ENCODE measurements at places on chromosomes 4 and X.

GRCh38 chrX:100969936-100970335, 428 bp downstream of the ARL13A start:
- DNase-seq: no peak

- DNase-seq: peak; percentile 42
These were observed 146.5 kb upstream of the PUDP start for GRCh38 chrX:7294483-7294882.

DNA sequence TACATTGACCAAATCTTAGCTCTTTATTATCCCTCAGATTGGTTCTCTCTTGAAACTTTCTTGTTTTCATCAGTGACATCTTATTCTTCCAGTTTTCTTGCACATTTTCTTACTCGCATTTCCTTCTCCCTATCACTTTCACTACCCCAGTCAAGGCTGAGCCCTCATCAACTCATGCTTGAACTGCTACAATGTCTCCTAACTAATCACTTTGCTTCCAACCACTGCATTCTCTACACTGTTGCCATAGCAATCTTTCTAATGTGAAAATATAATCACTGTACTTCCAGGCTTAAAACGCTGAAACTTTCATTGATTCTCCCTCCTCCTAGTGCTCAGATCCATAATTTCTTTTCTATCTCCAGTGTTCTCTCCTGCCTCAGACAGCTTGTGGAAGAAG, 22.2 kb upstream of the LPAR4 start:
- no peak for DNase-seq

DNA sequence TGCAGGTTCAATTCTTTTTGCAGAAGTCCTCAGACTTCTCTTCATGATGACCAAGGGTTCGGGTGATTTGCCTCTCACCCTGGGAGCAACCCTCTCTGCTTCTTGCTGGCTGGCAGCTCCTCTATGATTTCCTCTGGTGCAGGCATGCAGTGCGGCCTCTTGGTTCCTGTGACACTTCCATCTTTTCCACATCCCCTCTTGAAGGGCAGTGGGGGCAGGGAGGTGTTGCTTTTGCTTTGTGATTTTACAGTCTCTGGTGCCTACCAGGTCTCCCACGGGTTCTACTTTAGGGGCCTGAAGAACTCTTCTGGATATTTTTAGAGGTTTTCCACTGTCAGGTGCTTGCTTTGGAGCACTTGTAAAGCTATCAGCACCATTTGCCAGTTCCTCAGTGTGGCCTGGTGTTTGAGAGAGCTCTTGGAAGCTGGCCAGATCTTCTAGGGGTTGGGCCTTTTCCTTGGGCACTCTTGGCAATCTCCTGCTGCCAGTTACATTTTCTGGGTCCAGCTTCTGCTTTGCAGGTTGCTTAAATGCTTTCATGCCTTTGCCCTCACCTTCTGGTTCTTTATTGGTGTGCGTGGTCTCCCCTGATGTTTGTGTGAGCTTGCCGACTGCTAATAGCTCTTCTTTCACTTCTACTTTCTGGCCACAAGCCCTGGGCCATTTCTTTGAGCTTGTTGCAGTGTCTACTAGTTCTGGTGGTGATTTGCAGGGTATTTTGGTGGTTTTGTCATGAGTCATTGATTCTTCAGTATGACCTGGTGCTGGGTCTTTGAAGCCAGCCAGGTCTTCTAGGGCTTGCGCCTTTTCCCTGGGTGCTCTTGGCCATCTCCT, 11.5 kb upstream of the CHST7 start:
- DNase-seq: no peak

DNA sequence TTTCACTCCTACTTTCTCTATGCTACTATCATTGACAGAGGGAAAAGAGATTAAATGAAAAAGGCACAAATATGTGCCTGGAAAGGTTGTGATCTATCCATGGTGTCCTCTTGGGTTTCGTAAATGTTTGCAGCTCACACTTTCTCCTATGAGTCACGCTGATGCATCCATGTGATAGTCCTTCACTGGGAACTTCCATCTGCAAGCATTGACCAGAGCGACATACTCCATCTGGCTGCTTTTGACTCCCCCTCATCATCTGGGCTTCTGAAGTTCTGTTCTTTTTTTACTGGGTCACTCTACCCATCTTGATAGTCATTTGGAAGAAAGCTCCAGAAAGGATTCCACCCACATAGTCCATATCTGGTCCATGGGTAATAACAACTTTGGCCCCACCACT, 84.7 kb upstream of the NDST3 start:
- DNase-seq: no peak

DNA sequence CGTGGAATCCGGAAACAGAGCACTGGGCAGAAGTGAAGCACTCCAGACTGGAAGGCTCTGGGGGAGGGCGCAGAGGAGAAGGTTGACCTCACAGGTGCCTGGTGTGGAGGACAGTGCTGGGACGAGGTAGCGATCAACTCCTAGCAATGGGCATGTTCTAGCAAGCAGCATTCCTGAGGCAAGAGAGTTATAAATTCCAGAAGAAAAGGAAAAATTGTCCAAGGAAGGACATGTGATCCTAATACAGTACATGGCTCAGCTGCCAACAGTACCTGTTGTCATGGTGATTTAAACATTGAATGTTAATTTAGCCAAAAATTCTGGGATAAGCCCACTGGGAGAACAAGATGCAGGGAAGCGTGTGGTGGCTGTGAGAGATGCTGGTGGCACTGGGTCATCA, 8.2 kb downstream of the ARHGAP4 start:
- DNase-seq: no peak

DNA sequence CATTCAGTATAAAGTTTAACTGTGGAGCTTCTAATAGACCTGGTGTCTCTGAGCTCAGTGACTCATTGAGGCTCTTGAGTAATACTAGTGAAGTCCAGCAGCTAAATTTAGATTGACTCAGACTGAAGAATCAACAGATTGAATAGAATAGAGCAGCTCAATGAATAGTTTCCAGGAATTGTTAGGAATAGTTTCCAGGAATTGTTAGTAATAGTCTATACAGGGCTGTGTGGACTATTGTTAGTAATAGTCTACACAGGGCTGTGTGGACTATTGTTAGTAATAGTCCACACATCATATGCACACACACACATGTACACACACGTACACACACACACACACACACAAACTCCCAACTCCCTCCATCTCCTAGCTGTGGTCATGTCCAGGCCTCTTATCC, 3.0 kb downstream of the GIMD1 start:
- DNase-seq: peak; percentile 93

DNA sequence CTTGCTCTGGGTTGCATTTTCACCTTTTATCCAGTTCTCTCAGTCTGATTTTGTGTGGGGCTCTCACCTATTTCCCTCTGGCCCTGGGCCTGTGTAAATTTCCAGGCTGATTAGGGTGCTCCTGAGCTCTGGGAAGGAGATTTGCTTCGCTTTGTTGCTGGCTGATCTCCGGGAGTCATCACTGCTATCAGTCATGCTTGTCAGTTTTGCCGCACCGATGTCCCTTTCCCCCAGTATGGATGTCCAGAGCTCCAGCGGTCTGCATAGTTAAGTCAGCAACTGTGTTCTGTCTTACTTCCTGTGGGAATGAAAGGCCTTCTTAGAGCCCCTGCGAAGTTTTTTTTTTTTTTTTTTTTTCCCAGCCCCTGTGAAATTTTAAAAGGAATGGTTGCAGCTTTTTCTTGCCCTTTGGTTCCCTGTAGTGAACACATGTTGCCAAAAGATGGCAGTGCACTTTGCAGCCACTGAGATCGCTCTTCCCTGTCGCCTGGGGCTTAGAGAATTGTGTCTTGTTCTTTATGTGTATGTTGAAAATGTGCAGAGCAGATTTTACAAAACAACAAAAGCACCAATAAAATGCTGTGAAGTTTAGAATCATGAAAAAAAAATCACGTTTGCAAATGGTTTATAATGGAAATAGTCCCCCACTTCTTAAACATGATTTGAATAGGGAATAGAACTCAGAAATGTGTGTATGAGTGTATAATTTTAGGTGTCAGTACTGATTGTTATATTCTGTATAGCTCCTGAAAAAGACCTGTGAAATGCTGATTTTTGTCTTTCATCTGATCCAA, 109.1 kb upstream of the SLC4A4 start:
- DNase-seq: peak; percentile 49

DNA sequence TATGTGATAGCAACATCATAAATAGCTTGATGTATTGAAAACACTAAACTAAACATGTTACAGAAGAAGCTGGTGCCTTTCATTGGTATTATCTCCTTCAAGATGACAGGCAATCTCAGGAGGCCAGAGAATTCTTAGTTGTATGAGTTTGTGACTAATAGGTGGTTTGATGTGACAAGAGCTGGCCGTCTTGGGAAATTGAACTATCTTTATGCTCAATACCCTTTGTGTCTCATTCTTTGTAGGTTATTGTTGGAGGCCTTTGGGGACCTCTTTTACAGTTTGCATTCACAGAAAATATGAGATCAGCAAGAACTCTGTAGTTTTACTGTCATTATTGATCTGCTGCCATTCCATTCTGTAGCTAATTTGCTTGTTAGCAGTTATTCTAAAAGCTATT, 659.2 kb upstream of the PITX2 start:
- no peak for DNase-seq

GRCh38 chrX:56366901-56367300, 134.7 kb downstream of the KLF8 start:
- DNase-seq: no peak

DNA sequence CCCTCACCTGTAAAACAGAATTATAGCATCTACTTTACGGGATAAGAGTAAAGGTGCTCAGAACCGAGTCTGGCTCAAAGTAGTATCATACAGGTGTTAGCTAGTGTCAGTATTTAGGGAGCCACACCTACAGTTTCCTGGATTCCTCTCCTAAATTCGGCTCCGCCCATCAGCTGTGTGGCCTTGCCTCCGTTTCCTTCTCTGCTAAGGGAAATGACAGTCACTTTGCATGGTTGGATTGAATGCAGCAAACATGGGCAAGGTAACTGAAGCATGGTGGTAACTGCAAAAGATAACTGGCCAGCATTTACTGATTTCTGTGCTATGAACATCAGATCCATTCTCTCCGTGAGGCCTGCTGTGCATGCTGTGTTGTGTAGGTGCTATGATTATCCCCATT, 2.8 kb downstream of the PPP1R3F start:
- no peak for DNase-seq

- no peak for DNase-seq
These were observed 310.9 kb downstream of the ANKRD50 start for GRCh38 chr4:124401606-124402005.

- no peak for DNase-seq
These were observed 166.6 kb downstream of the EFNB1 start for GRCh38 chrX:68995386-68995779.

DNA sequence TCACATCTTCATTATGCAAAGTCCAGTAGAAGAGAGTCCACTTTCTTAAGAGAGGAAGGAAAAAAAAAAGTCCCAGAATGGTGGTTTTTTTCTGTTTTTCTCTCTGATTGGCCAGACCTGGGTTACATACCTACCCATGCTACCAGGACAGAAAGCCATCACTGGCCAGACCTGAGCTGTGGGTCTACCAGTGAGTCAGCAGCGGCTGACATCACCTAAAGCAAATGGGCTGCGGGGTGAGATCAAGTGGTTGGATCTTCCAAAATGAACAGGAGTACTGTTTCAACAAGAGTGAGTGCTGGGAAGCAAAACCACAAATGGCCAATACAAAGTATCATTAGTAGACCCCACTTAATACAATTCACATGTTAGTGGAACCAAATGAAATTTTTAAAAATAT, 1.6 kb upstream of the NDST3 start:
- DNase-seq: peak; percentile 23

GRCh38 chrX:81392396-81392795, 190.5 kb downstream of the SH3BGRL start:
- DNase-seq: no peak

DNA sequence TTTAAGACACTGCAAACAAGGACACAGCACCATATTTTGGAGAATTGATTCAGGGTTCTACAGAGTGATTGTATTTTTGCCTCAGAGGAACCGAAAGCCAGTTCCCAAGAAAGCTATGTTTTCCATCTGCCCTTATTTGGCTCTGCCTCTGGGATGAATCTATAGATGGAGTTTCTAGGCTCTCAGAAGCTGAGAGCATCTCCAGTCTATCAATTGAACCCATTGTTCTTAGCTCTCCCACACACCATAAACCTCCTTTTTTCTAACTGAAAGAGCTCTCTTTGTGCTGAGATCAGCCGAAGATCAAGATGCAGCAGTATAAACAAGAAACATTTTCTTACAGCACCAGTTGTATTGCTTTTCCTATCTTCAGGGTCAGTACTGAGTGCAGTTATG, 16.9 kb downstream of the PLP1 start:
- no peak for DNase-seq

DNA sequence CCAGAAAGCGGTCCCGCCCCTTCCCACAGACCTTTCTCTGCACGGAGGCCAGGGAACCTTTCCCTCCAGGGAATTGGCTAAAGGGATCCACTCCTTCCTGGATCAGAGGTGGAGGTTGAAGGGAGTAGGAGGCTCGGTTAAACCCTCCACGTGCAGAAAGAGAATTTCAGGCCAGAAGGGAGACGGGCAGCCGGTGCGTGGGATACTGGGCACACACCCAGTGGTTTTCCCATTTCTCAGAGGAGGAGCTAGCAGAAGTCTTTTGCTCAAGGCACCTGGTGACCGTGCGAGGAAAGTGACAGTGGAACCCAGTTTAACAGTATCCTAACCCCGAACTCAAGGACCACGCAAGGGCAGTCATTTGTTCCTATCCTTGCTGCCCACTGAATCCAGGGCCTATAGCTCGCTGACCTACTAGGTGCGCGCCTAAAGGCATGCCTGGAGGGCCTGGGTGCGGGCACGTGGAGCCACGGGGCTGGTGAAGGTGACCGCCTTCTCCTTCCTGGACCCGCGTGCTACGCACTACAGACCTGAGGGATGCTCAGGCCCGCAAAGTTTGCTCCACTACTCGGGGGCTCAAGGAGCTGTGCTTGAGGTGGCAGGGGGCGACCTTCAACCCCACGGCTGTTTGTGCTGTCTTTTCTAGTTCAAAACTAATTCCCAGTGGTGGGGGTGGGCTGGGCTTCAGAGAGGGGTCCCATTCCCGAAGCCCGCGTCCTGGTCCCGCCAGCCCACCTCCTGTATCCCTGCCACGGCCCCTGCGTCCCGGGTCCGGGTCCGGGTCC, 587 bp upstream of the AFF2 start:
- DNase-seq: no peak

- peak; percentile 17 for DNase-seq
These were observed 546 bp downstream of the ZRSR2 start for GRCh38 chrX:15790769-15791290.

DNA sequence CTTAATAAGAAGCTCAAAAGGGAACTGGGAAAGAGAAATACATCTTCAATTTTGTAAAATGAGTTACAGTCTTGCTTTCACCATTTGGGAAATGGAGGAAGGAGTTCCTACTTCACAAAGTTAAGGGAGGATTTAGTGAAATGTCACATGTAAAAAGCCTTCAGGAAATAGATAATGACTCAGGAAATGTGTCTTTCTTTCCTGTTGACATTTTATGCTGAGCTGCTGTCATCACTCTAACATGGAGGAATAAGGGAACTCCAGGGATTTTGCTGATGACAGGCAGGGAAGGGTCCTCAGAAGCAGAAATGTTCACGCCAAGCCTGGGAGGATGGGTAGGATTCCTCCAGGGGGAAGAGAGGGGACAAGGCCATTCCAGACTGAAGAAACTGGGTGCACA, 251.1 kb downstream of the USP46 start:
- no peak for DNase-seq
